Breast epithelium (tissue), 4 donors: ENCODE measurements at places on chromosomes 3 and 15.

GRCh38 chr3:16260046-16260445 lies 4.7 kb downstream of the DPH3 start:
- no peaks in the 10 kb centered on the region for H3K4me1 ChIP-seq
- H3K27me3 ChIP-seq: no peaks in the 10 kb centered on the region
- no peaks in the 10 kb centered on the region for H3K36me3 ChIP-seq

GRCh38 chr15:60096157-60096556 lies 92.0 kb downstream of the FOXB1 start:
- no peak overlapping the region for H3K27ac ChIP-seq
- H3K4me3 ChIP-seq: no peak overlapping the region
- H3K27me3 ChIP-seq: peaks cover 9% of the 10 kb centered on the region
- H3K4me1 ChIP-seq: no peaks in the 10 kb centered on the region
- DNase-seq: no peak
- no peaks in the 10 kb centered on the region for H3K36me3 ChIP-seq

GRCh38 chr3:51896607-51897305 lies 6.4 kb downstream of the IQCF1 start:
- H3K4me3 ChIP-seq: no peak overlapping the region
- no peaks in the 10 kb centered on the region for H3K27me3 ChIP-seq
- DNase-seq: no peak
- no peak overlapping the region for H3K27ac ChIP-seq

DNA sequence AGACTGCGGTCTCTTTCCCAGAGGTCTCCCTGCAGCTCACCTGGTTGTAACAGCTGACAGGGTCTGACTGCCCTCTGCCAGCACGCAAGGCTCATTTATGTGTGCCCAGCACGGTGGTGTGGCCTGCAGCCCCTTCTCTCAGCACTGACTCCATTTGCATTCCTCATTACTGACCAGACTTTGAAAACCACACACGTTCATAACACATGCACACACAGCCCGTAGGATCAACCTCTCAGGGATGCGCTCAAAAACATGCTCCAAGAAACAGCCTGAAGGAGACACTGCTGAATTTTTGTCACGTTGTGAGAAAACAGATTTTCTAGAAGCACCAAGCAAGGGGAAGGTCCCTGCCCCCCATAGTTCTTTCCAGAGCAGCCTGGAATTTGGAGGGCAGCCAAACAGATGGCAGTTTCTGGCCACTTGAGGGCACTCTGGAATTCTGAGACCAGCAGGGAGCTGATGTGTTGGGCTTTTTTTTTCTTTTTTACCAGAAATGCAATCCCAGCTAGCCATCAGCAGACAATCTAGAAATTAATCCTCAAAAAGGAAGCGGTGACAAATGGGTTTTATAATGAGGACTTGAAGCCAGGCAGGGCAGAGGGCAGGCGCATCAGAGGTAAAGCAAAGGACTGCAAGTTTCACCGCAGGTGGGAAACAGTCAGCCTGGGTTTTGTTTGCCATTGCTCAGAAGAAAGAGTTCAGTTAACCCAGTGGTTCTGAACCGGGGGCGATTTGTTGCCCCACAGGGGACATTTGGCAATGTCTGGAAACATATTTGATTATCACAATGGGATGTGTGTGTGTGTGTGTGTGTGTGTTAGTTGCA lies 170.5 kb upstream of the PROK2 start:
- no peaks in the 10 kb centered on the region for H3K4me1 ChIP-seq
- H3K27me3 ChIP-seq: no peaks in the 10 kb centered on the region
- no peak overlapping the region for H3K4me3 ChIP-seq
- H3K27ac ChIP-seq: no peak overlapping the region
- H3K36me3 ChIP-seq: no peaks in the 10 kb centered on the region

- no peaks in the 10 kb centered on the region for H3K4me1 ChIP-seq
- no peaks in the 10 kb centered on the region for H3K27me3 ChIP-seq
- no peak overlapping the region for H3K4me3 ChIP-seq
- no peak for DNase-seq
- no peaks in the 10 kb centered on the region for H3K36me3 ChIP-seq
- no peak overlapping the region for H3K27ac ChIP-seq
Observed at GRCh38 chr3:4322635-4323034, 19.5 kb downstream of the SETMAR start.

- no peaks in the 10 kb centered on the region for H3K36me3 ChIP-seq
- H3K27ac ChIP-seq: no peak overlapping the region
- H3K4me1 ChIP-seq: no peaks in the 10 kb centered on the region
Observed at GRCh38 chr15:43067717-43068461, 37.9 kb downstream of the UBR1 start.

DNA sequence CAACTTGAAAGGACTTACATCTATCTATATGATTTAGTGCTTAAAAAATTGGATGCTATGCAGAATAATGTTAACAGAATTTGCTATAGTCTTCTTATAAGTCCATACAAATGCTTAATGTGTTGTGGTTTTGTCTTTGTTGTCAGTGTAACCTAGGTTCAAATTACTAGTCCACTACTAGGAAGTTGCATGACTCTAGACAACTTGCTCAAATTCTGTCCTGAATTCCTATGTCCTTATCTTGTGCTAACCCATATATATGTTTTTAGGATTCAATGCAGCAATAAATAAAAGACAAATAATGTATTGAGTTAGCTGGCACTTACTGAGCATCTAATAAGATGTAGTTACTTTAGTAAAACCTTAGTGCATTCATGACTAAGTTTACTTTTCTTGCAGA lies 276.5 kb upstream of the KCNMB2 start:
- H3K27ac ChIP-seq: no peak overlapping the region
- no peaks in the 10 kb centered on the region for H3K4me1 ChIP-seq
- DNase-seq: no peak
- H3K4me3 ChIP-seq: no peak overlapping the region
- no peaks in the 10 kb centered on the region for H3K36me3 ChIP-seq
